ENCODE measurements at places on chromosomes 2 and 18.

- DNase-seq: peak; percentile 33
These were observed 129.0 kb downstream of the NCK2 start for GRCh38 chr2:105873721-105874120.

DNA sequence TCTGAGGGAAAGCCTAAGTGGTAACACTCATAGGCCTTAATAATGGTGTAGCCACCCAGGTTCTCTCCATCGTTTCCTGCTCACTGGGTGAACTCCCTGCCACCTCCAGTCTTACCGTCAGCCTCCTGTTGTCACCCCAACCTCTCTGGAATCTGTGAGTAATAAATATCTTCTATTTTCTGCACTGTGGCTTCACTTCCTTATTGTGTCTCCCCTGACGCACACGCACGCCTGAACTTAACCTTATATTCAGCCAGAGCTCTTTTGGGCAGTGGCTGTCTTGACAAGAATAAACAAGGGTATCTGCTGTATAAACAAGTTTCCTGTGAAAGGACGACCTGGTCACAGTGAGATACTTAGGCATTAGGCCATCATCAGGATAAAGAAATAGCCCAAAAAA lies 467.2 kb downstream of the SPAG16 start:
- no peak for DNase-seq

DNA sequence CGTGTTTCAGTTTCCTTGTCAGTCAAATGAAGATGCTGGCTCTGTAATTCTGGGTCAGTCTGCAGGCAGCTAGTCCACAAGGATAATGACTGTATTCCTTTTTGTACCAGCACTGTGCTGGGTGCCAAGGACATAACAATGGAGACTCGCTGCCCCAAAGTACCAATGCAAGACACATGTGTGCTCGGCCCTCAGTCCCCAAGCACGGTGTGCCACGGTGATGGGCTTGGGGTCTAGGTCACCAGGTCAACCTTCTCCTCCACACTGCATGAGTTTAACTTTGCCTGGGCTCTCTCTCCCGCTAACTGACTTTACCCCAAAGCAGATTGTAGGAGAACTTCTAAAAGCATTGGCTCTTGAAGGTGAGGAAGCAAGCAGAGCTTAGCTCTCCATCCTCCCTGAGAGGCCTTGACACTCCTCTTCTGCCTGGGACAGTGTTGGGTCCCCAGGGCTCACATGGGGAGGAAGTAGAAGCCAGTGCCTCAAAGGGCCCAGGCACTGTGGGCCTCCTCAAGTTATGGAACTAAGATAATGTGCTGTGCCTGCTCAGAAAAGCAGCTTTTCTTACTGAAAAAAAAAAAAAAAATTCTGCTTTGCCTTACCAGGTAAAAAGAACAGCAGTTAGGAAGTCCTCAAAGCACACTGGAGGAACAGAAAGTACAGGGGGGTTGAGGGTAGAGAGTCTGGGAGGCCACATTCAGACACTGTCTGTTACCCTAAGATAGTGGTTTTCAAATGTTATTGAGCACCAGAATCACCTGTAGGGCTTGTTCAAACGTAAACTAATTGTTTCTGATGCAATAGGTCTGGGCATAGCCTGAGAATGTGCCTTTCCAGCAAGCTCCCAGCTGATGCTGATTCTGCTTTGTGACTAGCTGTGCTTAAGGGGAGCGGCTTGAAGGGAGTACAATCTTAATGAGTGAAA lies 276.4 kb upstream of the CXCR4 start:
- DNase-seq: no peak

DNA sequence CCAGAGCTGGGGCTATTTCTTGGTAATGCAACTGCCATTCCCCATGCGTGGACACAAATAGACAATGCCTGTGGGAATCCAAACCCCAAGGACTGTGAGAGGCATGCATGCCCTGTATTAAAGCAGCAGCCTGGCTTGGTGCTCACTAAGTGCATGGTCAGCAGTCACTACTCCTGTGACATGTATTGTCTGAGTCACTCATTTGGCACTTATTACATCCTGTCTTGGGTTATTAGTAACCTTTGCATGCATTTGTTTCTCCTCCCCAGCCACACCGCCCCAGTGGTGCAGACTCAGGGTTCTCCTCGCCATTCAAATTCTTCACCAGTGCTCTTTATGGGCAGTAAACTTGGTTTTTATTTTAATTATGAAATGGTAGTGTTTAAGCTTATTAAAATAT lies 30.2 kb downstream of the PRKCE start:
- no peak for DNase-seq

- no peak for DNase-seq
These were observed 90.9 kb upstream of the ID2 start for GRCh38 chr2:8590938-8591337.

GRCh38 chr2:174617120-174617519 lies 19.5 kb upstream of the WIPF1 start:
- DNase-seq: no peak

DNA sequence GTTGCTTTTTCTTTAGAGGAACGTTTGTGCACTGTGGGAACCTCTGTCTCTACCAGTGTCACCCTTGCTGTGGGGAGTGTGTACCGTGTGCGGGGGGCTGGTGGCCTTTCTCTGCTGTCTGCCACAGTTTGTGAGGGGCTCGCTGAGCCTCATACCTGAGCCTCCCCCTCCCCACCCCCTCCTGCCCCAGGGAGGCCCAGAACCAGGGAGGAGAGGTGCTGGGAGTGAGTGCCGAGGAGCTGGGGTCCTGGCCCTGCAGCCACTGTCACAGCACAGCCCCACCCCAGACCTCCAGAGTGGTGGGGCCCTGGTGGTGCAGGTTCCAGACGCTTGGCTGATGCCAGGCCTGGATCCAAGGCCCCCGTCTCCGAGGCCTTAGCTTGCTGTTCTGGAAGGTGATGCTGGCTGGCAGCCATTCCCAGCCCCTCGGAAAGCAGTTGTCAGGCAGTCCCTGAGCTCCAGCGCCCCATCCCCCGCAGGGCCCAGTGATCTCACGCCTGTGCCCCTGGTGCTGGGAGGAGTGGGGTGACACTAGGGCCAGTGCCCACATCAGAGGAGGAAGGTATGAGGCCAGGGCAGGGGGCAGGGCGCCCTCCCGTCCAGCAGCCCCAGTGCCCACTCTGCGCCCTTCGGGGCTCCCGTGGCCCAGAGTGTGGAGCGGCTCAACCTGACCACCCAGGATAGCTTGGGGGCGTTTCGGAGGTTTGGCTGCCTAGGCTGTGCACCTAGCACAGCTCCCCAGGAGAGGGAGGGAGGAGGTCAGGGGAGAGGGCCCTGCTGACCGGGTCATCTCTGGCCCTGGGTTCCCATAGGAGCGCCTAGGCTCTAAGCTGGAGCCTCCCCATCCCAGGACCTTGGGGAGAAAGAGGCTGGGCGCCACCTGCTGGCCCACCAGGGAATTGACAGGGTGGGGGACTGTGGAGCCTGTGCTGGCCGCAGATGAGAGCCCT lies 53.0 kb upstream of the ALPP start:
- DNase-seq: peak; percentile 37

DNA sequence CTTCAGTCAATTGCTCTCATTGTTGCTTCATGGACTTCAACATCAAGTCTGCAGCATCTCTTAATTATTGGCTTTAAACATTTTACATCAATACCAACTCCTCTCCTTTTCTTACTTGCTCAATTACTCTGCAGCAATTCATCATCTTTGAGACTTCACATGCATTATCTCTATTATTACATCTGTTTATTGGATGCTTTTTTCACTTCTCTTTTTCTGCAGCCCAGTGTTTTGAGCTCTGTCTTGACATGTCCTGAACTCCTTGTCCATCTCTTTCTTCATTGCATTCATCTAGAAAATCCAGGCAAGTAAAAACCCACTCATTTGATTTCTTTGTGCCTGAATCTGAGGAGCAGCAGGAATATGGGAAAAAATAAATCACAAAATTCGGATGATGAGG lies 647.9 kb downstream of the PLCL1 start:
- no peak for DNase-seq

DNA sequence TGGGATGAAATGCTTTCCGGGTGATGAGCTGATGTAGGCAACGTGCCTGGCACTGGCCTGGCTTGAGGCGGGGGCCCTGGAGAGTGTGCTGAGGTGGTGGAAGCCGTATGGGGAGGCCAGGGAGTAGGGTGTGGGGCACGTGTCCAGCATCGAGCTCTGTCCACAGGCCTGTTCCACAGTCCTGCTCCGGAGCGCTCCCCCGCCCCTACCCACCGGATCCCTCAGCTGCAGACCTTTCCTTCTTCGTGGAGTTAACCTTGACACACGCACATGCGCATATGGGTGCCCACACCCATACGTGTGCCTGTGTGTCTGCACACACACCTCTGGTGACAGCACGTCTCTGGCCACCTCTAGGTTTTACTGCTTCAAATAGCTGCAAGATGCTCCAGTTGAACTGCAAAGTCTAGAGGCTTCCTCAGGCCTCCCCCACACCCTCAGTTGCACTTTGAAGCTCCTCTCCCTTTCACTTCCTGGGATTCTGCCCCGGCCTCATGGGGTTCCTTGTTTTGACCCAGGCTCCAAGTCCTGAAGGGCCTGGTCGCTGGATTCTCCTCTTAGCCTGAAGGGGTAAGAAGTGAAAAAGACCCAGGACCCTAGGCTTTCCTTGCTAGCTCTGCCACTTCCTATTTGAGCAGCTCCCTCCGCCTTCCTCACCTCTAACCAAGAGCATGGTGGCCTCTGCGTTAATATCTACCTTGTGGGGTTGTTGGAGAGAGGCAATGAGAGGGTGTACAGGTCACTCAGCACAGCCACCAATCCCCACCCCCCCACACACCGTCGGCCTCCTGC lies 49.5 kb downstream of the INHBB start:
- DNase-seq: no peak

- DNase-seq: no peak
These were observed 37.5 kb downstream of the TBC1D8 start for GRCh38 chr2:101113441-101114267.

DNA sequence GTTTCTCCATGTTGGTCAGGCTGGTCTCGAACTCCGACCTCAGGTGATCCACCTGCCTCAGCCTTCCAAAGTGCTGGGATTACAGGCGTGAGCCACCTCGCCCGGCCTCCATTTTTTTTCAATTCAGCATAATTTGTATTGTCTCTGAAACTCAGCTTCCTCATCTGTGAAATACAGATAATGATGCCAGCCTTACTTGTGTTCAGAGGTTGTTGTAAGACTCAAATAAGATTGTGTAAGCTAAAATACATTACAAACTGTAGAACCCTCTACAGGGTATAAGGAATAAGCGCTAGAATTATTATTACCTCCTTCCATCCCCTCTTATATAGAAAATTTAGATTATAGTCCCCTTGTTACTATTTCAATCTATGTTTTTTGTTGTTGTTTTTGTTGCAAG lies 24.8 kb upstream of the STARD7 start:
- no peak for DNase-seq

DNA sequence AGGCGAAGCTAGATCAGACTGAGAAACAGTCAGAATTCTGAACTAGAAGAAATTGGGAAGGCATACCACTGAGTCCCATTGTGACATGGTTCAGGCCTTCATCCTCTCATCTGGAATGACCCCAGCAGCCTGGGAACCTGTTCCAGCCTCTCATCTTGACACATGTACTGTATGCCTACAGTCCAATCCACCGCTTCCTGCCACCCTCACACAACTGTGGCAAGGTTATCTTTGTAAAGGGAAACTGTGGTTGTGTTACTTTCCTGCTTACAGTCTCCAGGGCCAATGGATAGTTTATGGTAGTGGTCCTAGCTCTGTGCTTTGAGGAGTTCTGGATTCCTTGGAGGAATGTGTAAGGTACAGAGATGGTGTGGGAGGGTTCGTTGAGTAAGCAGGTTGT lies 296.9 kb upstream of the TRIB2 start:
- DNase-seq: peak; percentile 67

GRCh38 chr2:39504790-39505335 lies 67.8 kb upstream of the MAP4K3 start:
- no peak for DNase-seq

DNA sequence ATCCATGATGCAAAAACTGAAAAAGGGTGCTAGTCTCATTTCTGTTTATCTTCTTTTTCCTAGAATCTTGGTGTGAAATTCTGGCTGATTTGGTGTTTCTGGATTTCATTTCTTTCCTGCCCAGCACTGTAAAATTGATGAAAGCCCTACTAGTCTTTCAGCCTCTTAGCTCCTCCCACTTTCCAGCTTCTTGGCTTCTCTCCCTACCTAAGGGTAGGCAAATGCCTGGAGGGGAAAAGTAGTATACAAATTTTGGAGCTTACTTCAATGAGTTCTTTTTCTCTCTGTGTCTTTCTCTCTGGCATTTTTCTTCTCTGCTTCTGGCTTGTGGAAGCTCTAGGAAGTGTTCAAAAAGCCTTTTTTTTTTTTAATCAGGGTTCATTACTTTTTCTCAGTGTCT lies 160.5 kb downstream of the XIRP2 start:
- DNase-seq: no peak

DNA sequence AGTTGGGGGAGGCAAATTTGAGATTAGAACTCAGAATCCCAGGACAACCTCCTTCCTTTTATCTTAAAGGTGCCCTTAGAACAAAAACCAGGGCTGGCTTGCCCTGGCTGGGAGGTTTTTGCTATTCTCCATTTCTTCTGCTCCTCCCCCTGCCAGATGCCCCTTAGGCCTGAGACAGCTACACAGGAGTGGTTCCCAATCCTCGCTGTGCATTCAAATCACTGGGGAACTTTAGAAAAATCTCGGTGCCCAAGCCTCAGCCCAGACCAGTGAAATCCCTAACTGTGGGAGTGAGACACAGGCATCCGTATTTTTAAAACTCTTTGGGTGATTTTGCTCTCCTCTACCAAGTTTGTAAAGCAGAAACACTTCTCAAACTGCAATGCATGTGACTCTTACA lies 38.8 kb downstream of the LBH start:
- no peak for DNase-seq

Data from T-helper 2 cell (primary cell).